NCI-H446 (cell line): ENCODE measurements at places on chromosomes 5 and 9.

GRCh38 chr9:19640014-19640413 lies 148.8 kb downstream of the SLC24A2 start:
- no peak for DNase-seq

DNA sequence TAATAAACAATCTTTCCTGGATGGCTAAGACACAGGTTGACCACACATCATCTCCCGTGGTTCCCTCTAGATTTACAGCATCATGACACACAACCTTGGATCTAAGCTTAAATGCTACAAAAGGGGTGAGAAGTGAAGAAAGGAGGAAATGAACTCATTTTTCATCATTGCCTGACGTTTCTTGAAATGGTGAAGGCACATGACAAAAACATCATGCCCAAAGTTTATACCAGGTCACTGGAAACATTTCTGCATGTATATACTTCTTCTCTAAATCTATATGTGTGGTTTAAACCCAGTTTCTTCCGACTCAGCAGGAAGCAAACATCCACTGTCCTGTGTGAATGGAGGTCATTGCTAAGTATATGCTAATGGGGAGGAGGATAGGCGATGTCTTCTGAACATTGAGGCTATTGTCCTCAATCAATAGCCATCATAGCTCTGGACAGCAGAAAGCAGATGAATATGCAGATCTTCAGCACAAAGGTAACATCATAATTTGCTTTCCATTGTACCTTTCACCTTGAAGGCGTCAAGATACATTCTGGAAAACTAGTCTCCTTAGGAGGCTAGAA lies 137.4 kb downstream of the MED27 start:
- DNase-seq: no peak

GRCh38 chr9:74499770-74500583 lies 2.8 kb downstream of the RORB start:
- DNase-seq: no peak

DNA sequence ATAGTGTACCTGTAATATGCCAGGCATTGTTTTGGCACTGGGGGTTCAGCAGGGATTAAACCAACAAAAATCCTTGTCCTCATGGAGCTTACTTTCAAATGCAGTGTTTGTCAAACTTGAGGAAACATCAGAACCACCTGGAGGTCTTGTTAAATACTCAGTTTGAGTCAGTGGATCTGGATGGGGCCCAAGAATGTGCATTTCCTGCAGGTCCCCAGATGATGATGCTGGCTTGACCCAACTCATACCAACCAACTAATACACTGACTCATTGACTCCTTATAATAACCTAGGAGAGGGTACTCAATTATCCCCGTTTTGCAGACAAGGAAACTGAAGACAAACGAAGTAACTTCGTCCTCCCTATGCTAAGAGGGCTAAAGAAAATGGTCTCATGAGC lies 11.3 kb downstream of the WWC1 start:
- no peak for DNase-seq

DNA sequence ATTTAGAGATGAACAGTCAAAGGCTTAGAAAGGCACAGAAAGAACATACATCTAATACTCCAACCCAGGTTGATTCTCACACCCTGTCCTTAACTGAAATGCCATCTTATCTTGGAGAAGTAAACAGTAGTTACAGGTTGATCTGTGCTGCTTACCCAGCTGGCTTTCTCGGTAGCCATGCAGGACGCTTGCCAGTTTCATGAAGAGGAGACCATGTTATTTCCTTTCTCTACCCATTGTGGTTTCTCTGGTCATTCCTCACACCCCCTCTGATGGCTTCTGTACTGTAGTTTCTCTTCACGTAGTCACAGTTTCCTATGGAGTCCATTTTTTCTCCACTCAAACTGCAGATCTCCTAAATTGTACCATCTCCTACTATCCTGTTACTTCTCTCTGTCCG lies 206.0 kb downstream of the SGCD start:
- no peak for DNase-seq

DNA sequence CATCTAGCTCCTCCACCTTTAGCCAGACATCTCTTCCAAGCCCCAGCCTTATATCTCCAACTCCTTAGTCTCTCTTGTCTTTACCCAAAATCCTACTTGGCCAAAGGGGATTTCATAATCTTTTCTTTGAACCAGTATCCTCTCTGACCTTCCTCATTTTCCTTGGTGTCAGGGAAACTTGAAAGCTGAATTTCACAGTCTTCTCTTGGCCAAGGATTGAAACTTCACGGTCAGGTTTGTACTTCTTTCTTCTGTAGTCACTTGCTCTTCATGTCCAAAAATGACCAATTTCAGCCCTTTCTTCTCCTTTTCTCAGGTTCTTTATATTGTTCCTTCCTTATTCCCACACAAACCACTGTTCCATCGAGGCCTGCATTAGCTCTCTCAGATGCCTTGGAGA lies 473.7 kb upstream of the KLF4 start:
- no peak for DNase-seq

DNA sequence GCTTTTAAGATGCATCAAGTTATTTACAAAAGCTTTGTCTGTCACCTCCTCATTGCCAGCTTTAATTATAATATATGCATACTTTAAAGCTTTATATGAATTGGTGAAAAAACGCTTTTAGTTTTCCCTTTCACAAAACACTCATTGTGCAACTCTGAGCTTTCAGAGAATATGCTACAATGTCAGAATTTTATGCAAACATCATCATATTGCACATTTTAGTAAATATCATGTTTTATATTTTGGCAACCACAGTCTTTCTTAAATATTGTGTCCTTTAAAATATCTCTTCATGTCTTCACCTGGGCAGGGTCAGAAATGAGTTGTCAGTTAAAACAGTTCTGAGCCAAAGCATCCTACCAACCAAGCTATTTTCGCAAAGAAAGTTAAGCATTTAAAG lies 601.1 kb upstream of the RORB start:
- no peak for DNase-seq

- no peak for DNase-seq
These were observed 1939.8 kb downstream of the EFNA5 start for GRCh38 chr5:105730982-105731381.
